ENCODE measurements at places on chromosomes 6 and 20.
A peak's percentile ranks its signal among the peaks of the same experiment; 100 is the strongest.

DNA sequence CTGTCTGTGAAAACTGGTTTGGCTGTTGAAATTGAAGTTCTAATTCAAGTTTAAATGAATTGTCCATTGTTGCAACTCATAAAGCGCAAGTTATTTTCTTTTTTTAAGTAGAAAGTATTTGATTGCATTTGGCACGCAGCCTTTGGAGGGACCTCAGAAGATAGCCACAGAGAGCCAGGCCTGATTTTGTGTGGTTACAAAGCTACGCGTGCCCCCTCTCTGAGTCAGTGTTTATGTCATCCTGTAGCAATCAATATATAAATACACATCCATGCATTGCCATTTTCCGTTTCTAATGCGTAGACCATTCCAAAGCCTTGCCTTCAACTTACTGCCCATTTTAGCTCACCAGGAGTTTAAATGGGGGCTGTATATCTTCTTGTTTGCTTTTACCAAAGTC is 173.2 kb downstream of the TMEM242 start:
- DNase-seq: no peak

DNA sequence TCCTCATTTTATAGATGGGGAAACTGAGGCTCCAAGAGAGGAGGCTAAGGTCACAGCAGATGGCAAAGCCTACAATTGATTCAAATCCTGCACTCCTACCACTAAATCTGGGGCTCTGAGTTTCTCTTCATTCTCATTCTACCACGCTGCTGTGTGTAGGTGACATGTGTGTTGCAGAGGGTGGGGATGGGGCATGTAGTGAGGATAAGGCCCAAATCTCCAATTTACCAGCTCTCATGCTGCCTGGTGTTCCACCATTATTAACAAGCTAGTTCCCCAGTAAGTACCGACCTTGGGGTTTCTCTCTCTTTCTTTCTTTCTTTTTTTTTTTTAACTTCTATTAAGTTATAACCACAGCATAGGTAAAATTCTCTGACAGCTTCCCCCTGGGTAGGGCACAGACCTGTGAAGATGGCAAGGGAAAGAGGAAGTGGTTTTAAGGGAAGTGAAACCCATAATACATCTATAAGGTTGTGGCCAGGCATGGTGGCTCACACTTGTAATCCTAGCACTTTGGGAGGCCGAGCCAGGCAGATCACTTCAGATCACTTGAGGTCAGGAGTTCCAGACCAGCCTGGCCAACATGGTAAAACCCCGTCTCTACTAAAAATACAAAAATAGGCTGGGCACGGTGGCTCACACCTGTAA is 13.0 kb upstream of the MATN4 start:
- DNase-seq: no peak

- peak; percentile 6 for DNase-seq
Measured at GRCh38 chr6:138275976-138276375, 57.7 kb upstream of the PBOV1 start.

DNA sequence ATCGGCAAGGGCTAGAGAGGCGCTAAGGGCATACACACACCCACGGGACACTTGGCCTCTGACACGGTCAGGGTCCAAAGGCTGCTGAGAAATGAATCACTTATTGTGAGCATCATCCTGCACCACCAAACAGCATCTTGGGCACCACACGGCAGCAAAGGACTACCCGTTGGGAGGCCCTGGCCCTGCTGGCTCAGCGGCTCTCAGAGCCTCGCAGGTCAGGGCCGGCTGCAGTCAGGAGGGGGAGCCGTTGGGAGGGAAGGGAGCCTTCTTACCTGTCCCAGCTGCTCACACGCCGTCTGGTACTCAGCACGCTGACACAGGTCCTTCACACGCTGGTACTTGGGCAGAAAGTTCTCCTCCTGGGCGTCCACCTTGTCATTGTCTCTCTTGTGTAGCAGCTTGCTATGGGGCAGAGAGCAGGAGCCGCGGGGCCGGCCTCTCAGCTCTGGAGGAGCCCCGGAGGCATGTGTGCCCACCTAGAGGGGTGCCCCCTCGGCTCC is 109.0 kb downstream of the SULF2 start:
- peak; percentile 51 for DNase-seq

- no peak for DNase-seq
Measured at GRCh38 chr6:33581186-33581585, 1.1 kb upstream of the BAK1 start.

GRCh38 chr20:62305149-62305764 is 2.5 kb downstream of the ADRM1 start:
- peak; percentile 39 for DNase-seq

DNA sequence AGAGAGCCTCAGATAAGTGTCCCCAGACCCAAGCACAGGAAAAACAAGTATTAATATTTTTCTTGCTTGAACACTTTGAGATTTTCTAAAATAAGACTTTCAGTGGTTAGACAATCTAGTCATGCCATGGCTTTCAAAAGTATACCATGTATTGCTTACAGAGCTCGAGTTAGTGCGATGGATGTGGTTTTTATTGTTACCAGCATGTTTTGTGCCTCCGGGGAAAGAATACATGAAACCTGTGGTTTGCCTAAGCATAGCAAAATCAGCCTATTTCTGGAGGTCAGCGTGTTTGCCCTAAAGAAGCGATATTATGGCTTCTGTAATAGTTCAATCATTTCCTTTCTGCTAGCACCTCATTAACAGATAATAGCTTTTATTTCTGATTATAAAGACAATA is 21.6 kb downstream of the RIN2 start:
- DNase-seq: no peak

- DNase-seq: no peak
Measured at GRCh38 chr20:16601047-16601446, 27.8 kb upstream of the KIF16B start.

DNA sequence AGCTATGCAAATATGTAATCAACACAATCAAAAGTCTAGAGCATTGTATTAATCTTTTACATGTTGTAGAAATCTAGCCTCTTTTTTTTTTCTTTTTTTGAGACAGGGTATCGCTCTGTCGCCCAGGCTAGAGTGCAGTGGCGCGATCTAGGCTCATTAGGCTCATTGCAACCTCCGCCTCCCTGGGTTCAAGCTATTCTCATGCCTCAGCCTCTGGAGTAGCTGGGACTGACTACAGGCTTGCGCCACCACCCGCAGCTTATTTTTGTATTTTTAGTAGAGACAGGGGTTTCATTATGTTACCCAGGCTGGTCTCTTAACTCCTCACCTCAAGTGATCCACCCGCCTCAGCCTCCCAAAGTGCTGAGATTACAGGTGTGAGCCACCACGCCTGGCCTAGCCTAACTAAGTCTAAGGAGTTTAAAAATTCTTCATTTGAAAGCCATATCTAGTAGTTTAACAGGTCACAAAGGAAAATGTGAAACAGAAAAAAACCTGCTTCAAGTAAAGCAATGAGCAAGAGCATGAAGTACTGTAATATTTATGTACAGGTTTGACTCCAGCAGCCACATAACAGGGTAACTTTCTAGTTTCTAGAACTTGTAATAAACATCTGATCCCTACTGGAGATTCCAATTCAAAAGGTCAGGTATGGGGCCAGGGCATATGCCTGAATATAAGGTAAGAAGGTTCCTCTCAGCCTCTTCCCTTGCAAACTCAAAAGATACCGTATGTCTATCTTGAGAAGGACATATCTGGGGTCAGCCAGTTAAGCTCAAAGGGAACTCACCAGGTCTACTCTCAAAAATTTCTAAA is 4.4 kb downstream of the CPNE1 start:
- no peak for DNase-seq

DNA sequence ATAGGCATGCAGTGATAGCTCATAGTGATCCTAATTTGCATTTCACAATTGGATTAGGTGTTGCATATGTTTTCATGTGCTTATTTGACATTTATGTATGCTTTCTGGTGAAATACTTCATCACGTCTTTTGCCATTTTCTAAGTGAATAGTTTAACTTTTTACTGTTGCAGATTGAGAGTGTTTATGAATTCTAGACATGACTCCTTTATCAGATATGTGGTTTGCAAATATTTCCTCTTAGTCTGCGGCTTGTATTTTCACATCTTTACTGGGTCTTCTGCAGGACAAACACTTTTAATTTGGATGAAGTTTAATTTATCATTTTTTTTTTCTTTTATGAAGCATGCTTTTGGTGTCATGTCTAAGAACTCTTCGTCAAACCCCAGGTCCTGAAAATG is 39.2 kb downstream of the CCN2 start:
- DNase-seq: no peak

DNA sequence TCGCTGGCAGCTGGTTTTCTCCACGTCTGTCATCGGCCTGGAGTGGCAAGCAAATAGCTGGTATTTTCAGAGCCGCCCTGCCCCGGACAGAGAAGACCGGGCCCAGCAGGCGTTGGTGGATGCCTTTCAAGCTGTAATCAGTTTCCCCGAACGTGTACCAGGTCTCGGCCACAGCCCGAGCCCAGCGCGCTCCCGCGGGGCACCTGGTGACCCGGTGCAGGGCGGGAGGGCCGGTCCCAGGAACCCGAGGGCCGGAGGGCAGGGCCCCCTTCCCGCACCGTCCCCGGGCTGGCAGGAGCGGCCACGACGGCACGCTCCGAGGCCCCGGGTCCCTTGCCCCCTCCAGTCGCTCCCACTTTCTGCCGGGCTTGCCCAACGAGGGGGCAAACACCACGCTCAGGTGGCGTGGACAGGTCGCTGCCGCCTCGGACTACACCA is 348 bp upstream of the PYGB start:
- peak; percentile 82 for DNase-seq

- DNase-seq: no peak
Measured at GRCh38 chr6:13355999-13356785, 27.9 kb upstream of the TBC1D7 start.

DNA sequence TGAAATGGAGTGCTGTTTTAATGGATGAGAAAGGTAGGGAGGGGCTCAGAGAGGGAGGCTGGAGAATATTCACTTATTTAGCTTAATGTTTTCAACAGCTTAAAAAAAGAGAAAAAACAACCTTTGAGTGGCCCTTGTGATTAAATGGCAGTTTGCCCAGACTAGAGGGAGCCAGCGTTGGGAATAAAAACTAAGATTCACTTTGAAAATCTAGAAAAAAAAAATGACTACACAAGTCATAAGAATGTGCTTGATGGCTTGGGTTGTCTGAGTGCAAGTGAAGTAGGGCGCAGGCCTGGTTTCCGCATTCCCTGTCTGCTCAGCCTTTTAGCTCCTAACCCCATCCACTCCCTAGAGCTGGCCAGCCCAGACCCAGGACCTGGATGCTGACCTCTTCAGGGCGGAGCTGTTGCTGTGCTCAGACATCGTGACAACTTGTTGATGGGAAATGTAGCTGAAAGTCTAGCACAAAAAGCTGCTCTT is 28.9 kb downstream of the UTRN start:
- peak; percentile 44 for DNase-seq

DNA sequence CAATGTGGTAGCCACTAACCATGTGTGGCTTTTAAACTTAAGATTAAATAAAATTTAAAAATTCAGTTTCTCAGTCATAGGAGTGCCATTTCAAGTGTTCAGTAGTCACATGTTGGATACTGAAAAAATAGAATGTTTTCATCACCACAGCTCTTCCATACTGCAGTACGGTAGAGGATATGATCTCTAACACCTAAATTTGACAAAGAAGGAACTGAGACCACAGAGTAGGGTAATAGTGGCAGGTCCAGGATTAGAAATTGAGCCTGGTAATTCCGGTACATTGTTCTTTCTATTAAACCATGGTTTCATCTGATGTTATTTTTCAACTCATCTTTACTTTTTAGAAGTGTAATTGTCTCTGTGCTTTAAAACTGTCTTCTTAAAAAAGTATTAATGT is 104.0 kb downstream of the CD2AP start:
- DNase-seq: no peak

GRCh38 chr20:44803383-44803941 is 6.9 kb downstream of the RIMS4 start:
- DNase-seq: no peak

DNA sequence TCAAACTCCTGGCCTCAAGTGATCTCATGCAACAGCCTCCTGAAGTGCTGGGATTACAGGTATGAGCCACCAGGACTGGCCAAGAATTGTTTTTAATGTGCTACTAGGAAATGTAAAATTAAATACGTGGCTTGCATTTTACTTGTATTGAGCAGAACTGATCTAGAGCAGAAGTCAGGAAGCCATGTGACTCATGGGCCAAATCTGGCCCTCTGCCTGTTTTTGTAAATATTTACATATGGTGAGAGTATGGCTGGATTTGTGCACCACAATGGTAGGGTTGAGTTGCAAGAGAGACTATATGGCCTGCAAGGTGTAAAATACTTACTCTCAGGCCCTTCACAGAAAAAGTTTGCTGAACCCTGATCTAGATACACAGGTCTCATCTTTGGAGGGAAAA is 75.8 kb downstream of the LAMP5 start:
- DNase-seq: peak; percentile 82

DNA sequence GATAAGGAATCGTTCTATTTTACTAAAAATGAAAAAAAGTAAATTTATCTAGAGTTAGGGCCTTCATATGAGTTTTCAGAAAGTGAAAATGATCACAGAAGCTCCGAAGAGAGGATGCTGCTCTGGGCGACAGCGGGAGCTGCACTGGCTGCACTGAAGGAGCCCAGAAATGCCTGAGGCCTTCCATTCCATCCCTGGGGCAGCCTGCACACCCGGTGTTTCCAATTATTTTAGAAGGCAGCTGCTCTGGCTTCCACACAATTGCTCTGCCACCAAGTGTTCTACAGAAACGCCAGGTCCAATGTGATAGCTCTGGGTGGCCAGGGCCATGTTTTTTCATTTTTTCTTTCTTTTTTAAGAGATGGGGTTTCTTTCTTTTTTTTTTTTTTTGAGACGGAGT is 3.6 kb downstream of the DTNBP1 start:
- DNase-seq: no peak

GRCh38 chr6:38522322-38522721 is 117.4 kb downstream of the BTBD9 start:
- no peak for DNase-seq

- no peak for DNase-seq
Measured at GRCh38 chr20:9968015-9968414, 66.8 kb upstream of the ANKEF1 start.
